ENCODE measurements at places on chromosomes 7 and 10.

DNA sequence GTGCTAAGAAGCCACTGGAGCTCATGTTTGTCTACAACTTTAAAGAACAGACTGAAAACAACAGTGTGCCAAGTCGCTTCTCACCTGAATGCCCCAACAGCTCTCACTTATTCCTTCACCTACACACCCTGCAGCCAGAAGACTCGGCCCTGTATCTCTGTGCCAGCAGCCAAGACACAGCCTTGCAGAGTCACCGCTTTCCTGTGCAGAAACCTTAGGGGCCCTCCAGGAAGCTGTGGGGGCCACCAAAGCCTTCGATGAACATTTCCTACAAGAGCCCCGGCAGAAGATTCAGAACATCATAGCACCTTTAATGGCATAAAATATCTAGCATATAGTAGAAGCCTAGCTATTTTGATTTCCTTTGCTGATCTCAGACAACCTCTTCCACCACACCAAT, 88.0 kb upstream of the PRSS58 start:
- DNase-seq = no peak

DNA sequence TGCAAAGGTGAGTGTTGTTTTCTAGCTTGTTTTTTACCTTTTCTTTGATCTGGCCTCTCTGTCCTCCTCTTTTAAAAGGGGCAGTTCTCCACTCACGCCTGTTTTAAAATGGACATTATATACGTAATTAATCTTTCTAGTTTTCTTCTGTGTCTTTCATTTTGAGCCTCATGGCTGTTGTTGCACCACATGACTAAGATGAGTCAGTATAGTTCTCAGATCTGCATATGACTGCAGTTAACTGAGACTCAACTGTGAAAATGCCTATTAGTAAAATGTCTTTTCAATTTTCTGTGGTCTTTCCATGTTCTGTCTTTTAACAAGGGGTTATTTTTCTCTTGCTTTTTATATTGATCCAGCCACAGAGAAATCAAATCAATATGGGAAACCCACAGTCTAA, 296.1 kb downstream of the CDK14 start:
- no peak for DNase-seq

DNA sequence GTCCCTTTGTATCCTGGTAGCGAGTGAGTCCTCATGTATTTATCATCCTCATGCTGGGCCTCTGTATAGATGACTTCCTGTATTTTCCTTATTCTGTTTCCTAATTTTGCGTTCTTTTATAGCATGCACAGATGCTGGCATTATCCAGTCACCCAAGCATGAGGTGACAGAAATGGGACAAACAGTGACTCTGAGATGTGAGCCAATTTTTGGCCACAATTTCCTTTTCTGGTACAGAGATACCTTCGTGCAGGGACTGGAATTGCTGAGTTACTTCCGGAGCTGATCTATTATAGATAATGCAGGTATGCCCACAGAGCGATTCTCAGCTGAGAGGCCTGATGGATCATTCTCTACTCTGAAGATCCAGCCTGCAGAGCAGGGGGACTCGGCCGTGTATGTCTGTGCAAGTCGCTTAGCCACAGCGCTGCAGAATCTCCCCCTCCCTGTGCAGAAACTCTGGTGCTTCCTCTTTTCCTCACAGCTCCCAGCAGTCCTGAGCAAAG, 183.1 kb upstream of the PRSS58 start:
- DNase-seq = no peak

GRCh38 chr10:9828110-9828509, 1189.6 kb upstream of the CELF2 start:
- no peak for DNase-seq

- no peak for DNase-seq
Measured at GRCh38 chr7:104963991-104964385, 50.0 kb upstream of the KMT2E start.

DNA sequence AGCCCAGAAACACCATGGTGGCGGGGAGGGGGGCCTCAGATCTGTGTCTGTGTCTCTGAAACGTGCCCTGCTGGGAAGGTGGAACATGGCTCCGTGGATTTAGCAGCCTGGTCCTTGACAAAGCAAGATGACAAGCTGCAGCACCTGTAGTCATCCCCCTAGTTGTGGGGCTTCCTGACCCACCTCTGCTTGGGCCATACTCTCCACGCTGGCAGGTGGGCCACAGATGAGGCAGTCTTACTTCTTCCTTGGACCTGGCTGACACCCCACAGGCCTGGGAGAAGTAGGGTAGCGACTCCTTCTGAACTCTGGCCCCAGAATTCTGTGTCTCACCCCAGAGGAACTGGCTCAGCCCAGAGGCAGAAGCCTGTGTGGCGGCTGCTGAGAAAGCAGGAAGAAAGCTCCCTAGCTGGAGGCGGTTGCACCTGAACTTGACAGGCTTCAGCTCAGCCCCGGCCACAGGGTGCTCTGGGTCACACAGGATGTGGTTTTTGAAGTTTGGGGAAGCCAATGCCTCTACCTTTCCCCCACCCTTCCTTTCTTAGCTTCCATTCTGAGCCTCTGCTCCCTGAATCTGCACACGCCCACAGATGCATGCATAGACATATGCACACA, 113.9 kb downstream of the ABLIM1 start:
- no peak for DNase-seq

- no peak for DNase-seq
Measured at GRCh38 chr7:111730476-111731300, 168.4 kb upstream of the IMMP2L start.

DNA sequence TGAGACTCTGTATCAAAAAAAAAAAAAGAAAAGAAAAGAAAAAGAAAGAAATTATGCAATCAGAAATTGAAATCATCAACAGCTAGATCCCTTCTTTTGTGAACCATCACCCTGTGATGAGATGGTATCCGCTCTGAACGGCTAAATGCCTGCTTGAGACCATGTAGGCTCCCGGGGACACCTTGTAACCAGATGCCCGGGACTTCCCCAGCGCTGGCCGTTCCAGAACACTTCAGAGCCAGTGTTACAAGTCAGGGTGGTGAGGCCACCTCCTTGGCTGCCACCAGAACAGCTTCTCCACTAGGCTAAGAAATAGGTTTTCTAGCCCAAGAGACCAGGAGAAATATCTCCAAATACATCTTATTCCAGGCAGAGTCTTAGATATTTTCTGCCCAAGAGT, 119.4 kb upstream of the SH2B2 start:
- no peak for DNase-seq

DNA sequence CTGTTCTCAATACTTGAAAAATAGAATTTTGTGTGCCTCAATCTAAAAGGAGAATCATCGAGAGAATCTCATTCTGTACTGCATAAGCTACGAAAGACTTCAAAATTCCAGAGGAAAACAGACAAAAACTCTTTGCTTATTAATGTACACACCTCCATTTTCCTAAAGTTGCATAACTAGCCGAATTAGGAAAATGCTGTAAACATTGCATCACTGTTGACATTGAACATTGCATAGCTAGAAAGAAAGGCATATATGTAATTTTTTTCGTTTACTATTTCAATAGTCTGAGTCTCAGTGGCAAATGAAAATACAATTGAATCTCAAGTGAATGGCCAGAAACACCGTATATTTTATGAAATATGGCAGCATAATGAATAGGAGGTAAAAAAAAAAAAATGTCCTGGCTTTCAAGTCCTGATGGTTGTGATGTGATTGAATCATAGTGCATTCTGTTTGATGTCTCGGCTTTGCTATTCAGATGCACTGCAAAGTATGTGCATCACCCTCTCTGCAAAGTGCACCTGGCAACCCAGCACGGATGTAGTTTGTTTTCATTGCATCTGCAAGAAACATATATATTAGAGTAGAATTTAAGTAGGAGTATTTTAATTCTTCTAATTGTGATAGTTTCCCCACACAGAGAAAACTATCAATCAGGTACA, 196.7 kb downstream of the VTI1A start:
- no peak for DNase-seq

DNA sequence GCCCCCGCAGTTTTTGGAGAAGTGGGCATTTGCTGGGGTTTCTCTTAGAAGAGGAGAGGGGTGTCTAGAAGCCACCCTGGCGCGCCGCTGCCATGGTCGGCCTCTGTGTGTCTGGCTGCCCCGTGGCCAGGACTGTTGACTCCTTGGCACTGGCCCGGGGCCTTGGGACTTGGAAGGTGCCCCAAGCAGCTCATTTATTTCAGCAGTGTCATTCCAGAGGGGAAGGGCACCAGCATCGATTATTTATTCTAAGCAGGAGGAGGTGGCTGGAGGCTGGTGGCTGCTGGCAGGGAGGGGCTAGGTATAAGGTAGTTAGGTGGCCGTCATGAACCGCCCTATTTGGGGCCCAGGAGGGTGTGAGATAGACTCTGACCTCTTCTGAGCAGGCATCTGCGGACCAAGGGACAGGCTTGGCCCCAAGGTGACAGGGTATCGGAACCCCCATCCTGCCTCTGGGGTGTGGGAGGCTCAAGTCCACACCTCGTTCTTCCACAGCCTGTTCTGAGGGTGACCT, 1.6 kb downstream of the GTF2IRD1 start:
- no peak for DNase-seq

DNA sequence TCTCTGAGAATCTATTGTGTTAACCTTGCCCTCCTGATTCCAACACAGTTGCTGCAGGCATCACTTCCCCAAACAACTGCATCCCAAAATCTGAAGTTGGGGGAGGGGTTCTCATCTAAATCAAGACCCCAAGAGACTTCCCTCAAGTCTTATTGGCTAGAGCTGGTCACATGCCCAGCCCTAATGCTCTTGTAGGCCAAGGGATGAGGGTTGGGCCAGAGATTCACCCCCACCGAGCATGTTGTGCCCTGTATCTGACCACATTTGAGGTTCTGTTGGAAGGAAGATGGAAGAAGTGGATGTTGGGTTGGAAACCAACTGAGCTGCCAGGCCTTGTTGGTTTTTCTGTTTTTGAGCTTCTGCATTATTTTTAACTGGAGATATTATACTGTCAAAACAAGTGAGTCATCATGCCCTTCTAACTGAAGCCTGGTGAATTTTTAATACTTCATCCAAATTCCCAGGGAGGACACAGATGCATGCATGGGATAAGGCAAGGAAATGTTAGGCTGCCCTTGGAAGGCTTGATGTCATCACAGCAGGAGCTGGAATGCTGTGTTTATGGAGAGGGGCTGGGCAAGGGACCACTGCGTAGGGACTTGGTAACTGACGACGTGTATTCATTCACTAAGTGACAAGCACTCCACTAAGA, 68.6 kb upstream of the CACUL1 start:
- no peak for DNase-seq
